ENCODE measurements at places on chromosomes 3 and 15. TPM values are rescaled to one million over a fixed set of nuclear protein-coding genes. Genes with fewer than 3 reads are reported as not detected.

- DNase-seq, result no peak
Observed at GRCh38 chr3:27324686-27325085, 44.5 kb downstream of the NEK10 start.

Gene SLCO2A1
- 7.0 TPM for polyA plus RNA-seq

Gene PROS1
- polyA plus RNA-seq, result 58.7 TPM

Gene PODXL2
- 7.8 TPM for polyA plus RNA-seq

- no peak for DNase-seq
Observed at GRCh38 chr15:40623361-40623760, 29.3 kb downstream of the KNL1 start.

GRCh38 chr3:26106228-26106627 lies 316.3 kb downstream of the OXSM start:
- peak; percentile 9 for DNase-seq

GRCh38 chr3:124206225-124207055 lies 214.5 kb upstream of the ROPN1 start:
- no peak for DNase-seq

Gene FANCD2OS
- polyA plus RNA-seq, result not detected

DNA sequence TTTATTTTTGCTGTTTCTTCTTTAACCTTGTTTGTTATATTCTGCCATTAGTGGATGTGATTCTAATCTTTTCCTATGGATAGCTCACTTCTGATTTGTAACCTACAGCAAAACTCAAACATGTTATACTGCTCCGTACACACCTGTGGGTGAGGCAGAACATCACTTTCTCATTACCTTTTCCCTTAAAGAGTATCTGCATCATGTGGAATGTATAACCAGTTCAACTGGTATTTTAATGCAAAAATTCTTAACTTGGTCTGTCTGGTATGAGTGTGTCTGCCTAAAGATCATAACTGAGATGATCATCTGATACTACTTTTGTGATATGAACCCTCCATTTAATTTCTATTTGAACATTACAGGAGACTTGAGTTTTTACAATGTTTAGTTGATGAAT lies 13.0 kb upstream of the UPK1B start:
- DNase-seq, result no peak

Gene NR2F2
- 27.9 TPM for polyA plus RNA-seq

DNA sequence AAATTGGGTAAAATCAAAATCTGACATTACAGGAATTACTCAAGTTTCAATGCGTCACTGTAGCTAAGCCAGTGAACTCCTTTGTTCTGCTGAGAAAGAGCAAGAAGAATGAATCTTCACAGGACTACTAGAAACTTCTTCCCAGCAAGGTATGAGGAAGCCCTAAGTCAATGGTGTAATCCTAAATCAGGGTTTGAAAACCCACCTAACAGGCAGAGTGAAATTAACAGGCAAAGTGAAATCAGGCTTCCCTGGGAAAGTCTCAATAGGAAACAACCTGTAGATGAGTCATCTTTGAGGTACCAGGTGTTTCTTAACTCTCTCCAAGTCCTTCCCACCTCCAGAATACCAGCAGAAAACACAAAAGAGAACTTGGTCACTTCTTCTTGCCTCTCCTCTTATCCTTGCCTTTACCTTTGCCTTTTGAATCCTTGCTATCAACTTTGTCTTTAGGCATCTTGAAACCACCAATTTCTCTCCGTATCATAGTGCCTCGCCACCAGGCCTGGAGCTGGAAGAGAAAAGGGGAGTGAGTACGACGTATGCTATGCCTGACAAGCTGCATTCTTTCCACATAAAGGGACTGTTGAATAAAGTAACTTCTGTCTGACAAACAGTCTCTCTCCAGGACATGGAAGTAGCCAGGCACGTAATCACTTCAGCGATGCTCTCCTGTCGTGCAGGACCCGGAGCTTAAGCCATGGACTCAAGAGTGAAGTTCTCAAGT lies 60.6 kb upstream of the RPL35A start:
- peak; percentile 34 for DNase-seq

Gene TMC3
- 0.19 TPM for polyA plus RNA-seq

Gene PRRT3
- 2.0 TPM for polyA plus RNA-seq

DNA sequence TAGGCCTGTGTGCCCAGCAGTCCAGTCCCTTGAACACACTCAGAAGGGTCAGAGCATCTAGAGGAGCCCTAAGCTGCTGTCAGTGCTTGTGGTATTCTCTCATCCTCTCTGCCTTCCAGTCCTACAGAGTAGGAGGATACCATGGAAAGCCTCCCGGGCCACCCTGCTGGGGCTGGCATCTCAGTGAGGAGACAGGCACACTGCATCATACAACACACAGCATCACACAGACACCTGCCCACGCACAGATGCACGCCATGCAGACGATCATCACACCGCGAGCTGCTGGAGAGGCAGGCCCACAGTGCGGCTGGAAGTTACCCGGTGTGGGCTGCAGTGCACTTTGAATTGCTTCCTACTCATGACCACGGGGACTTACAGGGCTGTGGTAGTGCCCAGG lies 15.2 kb downstream of the GABRA5 start:
- no peak for DNase-seq

Gene GFM1
- polyA plus RNA-seq, result 28.0 TPM

GRCh38 chr15:57861034-57861638 lies 154.6 kb downstream of the POLR2M start:
- DNase-seq, result peak; percentile 73

- DNase-seq, result no peak
Observed at GRCh38 chr3:188633206-188633605, 479.2 kb downstream of the LPP start.

Gene CTXN2
- polyA plus RNA-seq, result not detected

Gene ARPC4
- 149 TPM for polyA plus RNA-seq

Gene LDHAL6B
- 0.17 TPM for polyA plus RNA-seq

DNA sequence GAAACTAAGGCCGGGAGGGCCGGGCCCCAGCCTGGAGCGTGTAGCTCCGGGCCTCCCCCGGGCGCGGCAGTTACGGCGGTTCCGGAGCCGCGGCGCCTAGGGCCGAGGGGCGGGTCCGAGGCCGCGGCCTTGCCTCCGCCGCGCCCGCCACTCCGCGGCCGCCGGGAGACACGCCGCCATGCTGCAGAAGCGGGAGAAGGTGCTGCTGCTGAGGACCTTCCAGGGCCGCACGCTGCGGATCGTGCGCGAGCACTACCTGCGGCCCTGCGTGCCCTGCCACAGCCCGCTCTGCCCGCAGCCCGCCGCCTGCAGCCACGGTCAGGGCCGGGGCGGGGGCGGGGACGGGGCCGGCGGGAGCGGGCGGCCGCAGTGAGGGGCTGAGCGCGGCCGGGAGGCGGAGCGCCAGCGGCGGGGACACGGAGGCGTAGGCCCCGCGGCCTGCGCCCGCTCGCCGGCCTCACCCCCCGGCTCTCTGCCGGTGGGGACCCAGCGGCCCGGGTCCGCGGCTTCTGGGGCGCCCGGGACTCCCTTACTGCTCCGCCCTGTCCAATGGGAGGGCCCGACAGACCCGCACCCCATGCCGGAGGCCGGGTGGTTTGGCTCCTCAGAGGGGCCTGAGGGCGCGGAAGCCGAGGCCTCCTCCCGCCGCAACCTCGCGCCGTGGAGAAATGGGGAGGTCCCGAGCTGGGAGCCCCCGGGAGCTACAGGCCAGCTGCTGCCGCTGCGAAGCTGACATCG lies at the start of gene DIS3L:
DIS3L (plus strand) TSS at position 150 of the 738 bp plus-strand sequence; CDS start at position 179, 29 bp downstream.
- DNase-seq, result peak; percentile 80

- DNase-seq, result no peak
Observed at GRCh38 chr3:159832024-159832423, 156.6 kb upstream of the IL12A start.

Gene PIGZ
- polyA plus RNA-seq, result 32.6 TPM

- DNase-seq, result no peak
Observed at GRCh38 chr15:78492872-78493271, 14.5 kb upstream of the HYKK start.

Gene CCDC54
- polyA plus RNA-seq, result 0.89 TPM

DNA sequence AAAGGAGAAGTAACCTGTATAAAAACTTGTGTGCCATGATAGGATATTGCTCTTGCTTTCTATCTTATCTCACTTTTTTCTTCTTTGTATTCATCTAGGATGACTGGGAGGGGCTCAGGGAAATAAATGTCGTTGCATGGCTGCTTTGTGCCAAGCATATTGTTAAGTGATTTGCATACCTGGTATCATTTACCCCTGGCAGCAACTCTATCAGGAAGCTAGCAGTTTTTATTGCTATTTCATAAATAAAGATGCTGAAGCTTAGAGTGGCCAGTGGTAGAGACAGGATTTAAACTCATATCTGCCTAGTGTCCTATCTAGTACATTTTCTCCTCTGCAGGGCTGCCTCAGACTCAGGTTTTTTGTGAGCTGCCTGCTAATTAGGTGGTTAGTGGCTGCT lies 253.3 kb downstream of the PTPRG start:
- DNase-seq, result no peak

DNA sequence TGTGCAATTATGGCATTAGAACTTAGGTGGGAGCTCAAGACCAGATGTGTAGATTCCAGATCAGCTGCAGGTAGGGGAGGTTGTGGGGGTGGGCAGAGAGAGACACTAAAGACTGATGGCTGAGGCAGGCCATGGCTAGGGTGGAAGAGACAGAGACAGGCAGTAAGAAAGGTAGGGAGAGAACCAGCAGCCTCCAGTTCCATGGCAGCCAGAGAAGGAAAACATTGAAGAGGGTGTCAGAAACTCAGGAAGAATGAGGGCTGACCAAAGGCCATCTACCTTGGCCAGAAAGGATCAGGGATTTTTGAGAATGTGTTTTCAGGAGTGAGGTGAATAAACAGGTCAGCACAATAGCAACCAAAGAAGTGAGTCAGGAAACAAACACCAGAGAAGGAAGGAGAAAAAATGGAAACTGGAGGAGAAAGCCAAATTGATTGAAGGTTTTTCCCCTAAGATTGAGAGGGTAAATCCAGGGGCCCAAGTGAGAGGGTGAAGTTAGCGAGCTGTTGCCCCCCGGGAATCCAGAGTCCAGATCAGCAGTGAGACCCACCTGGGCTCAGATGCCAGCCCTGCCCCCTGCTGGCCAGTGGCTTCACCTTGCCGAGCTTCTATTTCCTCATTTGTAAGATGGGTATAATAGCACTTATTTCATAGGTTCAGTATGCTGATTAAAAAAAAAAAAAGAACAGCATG lies 41.0 kb downstream of the ABHD2 start:
- DNase-seq, result peak; percentile 51

- no peak for DNase-seq
Observed at GRCh38 chr3:177647876-177648275, 450.6 kb upstream of the TBL1XR1 start.

- DNase-seq, result no peak
Observed at GRCh38 chr3:15800780-15801179, 3.0 kb upstream of the ANKRD28 start.

DNA sequence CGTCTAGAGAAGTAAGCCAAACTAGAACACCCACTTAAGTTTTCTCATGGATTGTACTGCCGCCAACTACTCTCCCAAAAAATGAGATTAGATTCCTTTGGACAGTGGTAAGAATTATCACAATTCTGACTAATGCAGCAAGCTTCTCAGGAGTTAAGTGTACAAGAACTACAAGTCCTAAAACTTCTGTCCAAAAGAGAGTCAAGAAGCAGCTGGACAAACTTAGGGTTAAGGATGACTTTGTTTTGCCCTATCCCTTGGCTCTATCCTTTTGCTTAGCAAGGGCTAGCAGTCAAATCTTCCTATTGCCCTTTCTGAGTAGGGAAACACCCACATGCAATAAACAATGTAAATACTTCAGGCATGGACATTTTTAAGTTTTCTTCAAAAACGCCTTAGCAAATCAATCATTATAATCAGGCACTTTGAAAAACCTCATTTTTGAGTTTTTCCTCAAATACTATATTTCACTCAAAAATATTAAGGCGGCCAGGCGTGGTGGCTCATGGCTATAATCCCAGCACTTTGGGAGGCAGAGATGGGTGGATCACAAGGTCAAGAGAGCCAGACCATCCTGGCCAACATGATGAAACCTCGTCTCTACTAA lies 19.5 kb downstream of the RAF1 start:
- DNase-seq, result no peak

DNA sequence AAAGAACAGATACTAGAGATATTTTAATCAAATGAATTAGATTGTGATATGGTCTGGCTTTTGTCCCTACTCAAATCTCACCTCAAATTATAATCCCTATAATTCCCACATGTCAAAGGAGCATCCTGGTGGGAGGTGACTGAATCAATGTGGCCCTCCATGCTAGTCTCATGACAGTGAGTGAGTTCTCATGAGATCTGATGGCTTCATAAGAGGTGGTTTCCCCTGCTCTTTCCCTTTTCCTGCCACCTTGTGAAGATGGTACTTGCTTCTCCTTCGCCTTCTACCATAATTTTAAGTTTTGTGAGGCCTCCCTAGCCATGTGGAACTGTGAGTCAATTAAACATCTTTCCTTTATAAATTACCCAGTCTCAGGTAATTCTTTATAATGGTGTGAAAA lies 82.8 kb downstream of the FAIM start:
- no peak for DNase-seq

DNA sequence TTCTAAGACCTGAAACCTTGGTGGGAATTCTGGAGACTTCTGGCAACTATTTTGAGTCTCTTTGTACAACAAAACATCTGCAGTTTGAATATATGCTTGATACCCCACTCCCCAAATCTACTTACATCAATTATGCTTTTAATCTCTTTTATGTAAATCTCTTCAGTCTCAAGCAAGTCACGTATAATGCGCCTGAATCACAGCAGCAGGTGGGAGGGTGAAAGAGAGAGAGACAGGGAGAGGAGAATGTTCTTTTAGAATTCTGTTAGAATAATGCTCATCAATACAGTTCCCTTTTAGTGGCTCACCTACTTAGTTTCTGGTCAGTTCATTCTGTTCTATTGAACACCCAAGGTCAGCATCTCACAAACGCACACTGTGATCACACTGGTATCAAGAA lies 22.2 kb upstream of the B3GNT5 start:
- DNase-seq, result no peak

- DNase-seq, result no peak
Observed at GRCh38 chr3:27688053-27688452, 34.1 kb downstream of the EOMES start.

DNA sequence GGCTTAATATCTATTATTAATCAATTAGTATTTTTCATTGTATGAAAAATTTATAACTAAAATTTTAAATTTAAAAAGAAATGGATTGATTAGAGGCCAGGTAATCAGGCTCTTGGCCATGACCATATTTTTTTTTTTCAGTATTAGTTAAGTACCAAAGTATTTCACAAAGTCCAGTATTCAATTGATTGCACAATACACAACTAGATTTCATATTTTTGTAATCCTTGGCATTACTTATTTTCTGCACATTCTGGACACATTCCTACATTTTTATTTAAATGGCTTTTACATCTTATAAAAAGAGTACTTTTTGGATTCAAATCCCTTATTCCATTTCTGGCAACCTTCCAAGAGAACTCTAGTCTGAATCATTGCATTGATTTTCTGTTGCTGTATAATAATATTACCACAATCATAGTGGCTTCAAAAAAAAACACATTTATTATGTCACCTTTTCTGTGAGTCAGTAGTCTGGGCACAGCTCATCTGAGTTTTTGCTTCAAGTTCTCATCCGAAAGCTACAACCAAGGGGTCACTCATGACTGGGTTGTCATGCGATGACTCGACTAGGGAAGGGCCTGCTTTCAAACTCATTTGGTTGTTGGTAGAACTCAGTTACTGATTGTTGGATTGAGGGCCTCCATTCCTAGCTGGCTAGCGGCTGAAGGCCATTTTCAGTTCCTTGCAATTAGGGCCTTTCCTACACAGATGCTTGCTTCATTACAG lies 90.7 kb downstream of the CNTN6 start:
- DNase-seq, result peak; percentile 3

All from hepatocyte (in vitro differentiated cells).